ENCODE measurements at places on chromosomes 5 and 9.

DNA sequence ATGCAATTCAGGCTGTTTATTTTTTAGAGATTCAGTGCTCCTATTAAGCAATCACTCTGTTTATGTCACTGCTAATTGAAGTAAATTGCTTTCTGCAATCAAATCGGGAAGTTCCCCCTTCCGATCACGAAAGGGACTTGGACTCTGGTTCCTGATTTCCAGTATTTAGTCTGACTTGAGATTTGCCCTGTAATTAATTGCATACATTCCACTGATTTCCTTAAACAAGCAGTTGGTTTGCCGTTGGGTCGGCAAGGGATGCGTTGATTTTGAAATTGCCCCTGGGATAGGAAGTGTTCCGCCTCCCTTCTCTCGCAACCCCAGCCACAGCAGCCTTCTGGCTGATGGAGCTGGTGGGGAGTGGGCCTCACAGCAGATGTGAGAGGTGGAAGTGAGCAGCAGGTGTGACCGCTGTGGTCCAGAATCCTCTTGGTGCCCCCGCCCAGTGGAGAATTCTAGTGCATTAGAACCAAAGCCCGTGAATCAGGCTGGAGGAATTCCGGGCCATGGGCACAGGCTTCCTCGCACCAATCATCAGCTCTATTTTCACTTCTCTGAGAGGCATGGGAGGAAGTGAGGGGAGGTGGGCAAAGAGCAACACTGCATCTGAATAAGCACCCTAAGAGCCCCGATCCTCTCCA lies 102.5 kb downstream of the SPRY4 start:
- no peak for DNase-seq

- DNase-seq: no peak
Measured at GRCh38 chr5:54886866-54887265, 98.5 kb downstream of the ESM1 start.

DNA sequence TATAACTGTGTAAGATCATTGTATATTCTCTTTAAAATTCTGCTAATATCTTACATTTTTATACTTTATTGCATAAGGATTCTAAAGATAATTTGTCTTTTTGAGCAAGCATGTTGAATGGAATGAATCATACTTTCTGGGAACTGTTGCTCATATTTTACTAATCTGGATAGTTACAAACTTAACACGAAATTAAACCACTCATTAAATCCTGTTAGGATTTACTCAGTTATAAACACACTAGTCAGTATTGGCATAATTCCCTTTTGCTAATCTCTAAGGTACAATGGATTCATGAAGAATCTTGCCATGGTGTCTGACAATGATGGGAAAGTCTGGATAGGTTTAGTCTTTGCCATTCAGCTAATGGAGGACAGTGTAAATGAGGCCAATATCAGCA lies 338.1 kb upstream of the SMC2 start:
- DNase-seq: no peak

DNA sequence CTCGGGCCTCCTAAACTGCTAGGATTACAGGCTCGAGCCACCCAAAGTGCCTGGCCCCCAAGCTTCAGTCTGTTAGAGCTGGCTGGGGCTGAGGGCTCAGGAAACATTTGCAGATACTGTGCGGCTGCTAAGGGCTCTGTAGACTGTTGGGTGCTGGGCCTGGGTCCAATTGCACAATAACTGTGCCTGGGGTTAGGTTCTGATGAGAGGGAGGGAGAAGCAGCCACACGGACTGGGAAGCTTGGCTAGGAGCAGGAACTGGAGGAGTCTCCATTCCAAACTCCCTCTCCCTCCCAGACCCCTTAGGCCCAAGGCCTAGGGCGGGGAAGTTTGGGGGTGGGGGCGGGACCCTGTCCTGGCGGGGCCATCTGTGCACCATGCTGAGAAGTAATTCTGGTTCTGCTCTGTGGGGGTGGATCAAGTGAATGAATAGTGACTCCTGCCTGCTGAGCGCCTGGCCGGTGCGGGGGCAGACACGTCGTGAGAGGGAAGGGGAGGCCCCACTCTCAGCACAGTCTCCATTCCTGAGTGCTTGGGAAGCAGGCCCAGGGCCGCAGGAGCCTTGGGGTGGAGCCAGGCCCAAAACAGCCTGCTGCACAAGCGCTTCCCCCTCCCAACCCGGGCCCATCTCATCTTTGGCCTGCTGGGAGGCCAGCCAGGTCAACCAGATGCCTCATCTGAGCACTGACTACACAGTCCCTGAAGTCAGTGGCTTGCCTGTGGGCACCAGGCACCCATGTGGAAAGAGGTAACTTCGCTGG lies 1.5 kb downstream of the ASS1 start:
- no peak for DNase-seq

- no peak for DNase-seq
Measured at GRCh38 chr5:115295777-115296123, 704 bp downstream of the CCDC112 start.

DNA sequence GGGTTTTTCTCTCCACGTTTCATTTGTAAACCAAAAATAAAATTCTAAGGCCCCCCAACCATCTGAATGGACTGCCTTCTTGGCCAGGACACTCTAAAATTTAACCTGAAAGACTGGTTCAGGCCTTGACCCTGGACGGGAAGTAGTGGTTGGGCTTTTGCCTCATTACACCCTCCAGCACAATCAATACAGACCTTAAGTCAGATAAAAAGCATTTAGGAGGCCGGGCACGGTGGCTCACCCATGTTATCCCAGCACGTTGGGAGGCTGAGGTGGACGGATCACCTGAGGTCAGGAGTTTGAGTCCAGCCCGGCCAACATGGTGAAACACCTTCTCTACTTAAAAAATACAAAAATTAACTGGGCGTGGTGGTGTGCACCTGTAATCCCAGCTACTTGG lies 91.6 kb upstream of the PPP1R26 start:
- DNase-seq: no peak

- no peak for DNase-seq
Measured at GRCh38 chr5:135319458-135319857, 79.6 kb downstream of the MACROH2A1 start.

DNA sequence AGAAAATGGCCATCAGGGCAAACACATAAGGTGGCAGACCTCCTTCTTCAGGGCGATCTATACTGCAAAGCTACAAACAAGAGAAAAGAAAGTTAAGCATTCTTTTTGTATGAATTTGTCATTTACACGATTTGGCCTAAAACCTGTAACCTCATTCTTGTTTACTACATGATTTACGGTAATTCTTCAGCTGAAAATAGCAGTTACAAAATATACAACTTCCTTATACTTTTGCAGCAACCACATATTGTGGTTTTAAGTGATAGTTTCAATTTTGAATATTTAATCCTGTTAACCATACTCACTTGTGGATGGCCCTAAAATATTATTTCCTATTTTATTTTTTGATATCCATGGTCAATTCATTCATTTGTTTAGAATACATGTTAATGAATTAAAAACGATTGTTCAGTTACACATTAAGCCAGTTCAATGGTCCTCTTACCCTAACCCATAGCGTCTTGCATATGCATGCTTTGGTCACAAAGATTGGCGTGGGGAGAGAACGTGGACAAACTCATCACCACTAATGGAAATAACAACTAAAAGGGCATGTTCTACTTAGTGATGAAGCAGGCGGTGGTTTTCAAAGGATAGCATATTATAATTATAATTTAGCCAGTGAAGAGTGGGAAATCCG lies 16.6 kb downstream of the TUT7 start:
- no peak for DNase-seq

- no peak for DNase-seq
Measured at GRCh38 chr5:52657247-52657645, 130.5 kb upstream of the ITGA1 start.

GRCh38 chr5:148834689-148835088 lies 8.3 kb downstream of the ADRB2 start:
- no peak for DNase-seq

GRCh38 chr5:33153372-33153771 lies 287.4 kb upstream of the TARS1 start:
- DNase-seq: no peak

- no peak for DNase-seq
Measured at GRCh38 chr5:171706736-171707441, 78.7 kb upstream of the SMIM23 start.

DNA sequence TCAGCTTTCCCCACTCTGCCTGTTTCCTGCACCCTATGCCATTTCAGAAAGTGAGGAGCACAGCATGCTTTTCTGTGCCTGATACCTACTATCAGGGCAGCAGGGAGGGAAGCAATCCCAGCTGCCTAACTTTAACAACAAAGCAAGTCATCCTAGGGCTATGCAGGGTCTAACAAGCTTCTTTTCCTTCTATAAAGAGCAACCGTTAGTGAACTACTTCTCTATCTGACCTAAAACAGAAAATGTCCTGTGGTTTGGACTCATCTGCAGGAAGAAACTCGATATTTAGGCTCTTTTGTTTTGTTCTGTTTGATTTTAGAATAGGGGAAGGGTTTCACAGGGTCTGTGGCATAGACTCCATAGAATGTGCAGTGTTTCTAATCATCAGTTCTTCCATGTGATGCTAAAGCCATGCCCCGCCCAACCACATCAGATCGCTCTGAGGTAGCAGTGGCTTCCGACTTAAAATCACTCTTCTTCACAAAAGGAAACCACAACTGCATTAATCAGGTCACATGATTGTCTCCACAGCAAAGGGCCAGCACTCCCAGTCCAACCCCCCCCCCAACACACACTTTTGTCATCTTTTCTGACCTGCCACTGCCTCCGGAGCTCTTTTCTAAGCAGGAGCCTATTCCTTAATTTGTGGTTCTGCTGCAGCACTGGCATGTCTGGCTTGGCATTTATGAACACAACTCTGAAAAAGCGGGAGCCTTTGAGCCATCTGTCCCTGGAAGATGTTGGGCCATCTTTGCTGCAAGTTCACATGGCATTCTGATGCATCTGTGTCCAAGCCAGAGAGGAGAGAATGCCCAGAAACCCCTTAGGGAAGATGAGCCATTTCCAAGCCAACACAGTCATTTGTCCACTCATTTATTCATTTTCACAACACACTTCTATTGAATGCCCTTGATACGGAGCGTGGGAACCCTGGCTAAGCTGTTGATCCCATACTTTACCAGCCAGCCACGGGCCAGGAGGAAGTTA lies 71.6 kb downstream of the CFAP90 start:
- DNase-seq: no peak

DNA sequence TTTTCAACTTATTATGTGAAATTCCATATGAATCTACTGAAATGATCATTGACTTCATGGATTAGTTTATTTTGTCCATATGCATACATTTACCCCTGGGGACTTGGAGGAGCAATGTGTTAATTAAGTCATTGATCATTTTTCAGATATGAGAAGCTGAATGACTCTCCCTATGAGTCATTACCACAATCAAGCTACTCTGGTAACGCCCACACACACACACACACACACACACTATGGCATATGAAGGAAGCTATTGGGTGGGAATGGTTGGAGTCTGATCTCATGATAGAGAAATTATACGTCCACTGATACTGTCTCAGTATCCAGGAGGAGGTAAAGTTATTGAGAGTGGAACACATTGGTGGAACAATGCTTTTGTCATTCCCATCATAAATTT lies 528.9 kb downstream of the AGTPBP1 start:
- DNase-seq: no peak

- DNase-seq: no peak
Measured at GRCh38 chr5:64666078-64666477, 24.2 kb upstream of the SHISAL2B start.

DNA sequence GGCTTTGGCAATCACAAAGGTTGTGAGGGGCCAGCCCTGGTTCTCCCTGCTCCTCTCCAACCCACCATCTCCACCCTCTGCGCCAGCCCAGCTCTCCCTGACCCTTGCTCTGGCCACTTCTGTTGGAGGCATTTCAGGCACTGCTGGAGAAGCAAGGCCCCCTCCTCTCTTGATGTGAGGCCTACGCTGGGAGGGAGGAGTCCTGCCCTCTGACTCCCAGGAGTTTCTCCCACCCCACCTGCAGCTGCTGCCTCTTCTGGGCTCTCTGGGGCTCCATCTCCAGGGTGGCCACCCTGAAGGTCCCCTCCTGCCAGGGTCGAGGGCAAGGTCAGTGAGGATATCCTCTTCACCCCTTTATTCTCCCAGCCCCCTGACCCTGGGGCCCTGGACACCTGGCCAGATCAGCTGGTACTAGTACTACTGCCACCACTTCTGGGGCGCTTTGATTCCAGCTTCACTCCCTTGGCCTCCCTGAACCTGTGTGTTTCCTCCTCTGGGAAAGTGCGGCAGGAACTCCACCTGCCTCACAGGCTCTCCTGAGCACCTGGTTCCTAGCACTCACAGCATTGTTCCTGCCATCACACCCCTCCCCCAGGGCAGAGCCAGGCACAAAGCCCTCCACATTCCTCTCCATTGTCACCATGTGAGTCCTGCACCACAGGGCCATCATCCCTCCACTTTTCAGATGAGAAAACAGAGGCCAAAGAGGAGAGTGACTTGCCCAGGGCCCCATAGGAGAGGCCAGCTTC lies 23.8 kb upstream of the TDRD7 start:
- DNase-seq: no peak

- no peak for DNase-seq
Measured at GRCh38 chr5:82991678-82992323, 85.4 kb downstream of the TMEM167A start.

DNA sequence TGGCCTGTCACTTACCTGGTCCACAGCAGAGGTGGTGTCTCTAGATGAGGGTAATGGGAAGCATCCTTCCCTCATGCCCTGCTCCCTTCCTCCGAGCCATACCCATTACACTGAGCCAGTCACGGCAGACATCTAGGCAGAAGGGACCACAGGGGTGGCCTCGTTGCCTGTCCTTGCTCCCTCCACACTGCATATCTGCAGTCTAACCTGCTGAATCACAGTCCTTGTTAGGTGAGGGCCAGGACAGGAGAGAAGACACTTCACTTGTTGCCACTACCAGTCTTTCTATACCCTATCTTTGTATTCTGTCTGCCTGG lies 18.4 kb upstream of the SPINK4 start:
- DNase-seq: no peak

GRCh38 chr9:93464395-93464794 lies 11.0 kb upstream of the FAM120AOS start:
- no peak for DNase-seq

- no peak for DNase-seq
Measured at GRCh38 chr9:90772386-90772785, 29.2 kb upstream of the SYK start.

DNA sequence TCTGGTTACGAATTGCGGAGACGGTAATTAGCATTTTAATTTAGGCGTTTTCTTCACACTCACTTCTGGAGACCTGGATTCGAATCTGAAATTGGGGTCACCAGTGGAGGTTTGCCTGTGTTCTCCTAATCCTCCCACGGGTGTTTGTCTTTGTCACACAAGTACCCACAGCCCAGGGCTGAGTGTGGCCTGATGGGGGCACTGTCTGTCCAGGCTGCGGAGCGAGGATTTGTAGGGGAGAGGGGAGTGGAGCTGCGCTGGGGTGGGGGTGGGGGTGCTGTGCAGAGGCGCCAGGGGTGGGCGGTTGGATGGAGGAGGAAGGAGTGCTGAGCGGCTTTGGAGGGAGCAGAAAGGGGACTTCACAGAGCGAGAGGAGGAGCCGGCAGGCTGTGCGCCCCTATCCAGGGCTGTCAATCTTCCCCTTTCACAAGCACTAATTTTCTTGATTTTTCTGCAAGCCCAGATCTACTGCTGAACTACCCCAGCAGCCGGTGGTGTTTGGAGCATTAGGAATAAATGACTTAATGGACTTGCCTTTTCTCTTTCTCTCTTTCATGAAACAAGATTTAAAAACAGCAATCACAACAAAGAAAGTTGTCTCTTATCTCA lies 53.1 kb downstream of the TSPAN17 start:
- no peak for DNase-seq

GRCh38 chr5:113047733-113048652 lies 71.4 kb downstream of the DCP2 start:
- DNase-seq: no peak

- DNase-seq: no peak
Measured at GRCh38 chr9:104075801-104076753, 18.0 kb upstream of the SMC2 start.
